ENCODE measurements at places on chromosomes 16 and 17. TPM values are rescaled to one million over a fixed set of nuclear protein-coding genes. Genes with fewer than 3 reads are reported as not detected.

NOD2 gene
- 2.9 TPM for total RNA-seq

PLA2G10 gene
- total RNA-seq = not detected

ARHGAP44 gene
- 0.10 TPM for total RNA-seq

SULT1A2 gene
- total RNA-seq = not detected

TEX14 gene
- total RNA-seq = 0.43 TPM

ICAM2 gene
- 67.0 TPM for total RNA-seq

KCNJ2 gene
- not detected for total RNA-seq

PRSS27 gene
- total RNA-seq = 0.84 TPM

TOP2A gene
- 12.0 TPM for total RNA-seq

LCAT gene
- 8.1 TPM for total RNA-seq

SCGB1C2 gene
- not detected for total RNA-seq

RHBDL3 gene
- 0.16 TPM for total RNA-seq

SNTB2 gene
- total RNA-seq = 15.5 TPM

XAF1 gene
- 7.8 TPM for total RNA-seq

PRAC2 gene
- total RNA-seq = not detected

TBC1D26 gene
- total RNA-seq = not detected

SP2 gene
- 25.6 TPM for total RNA-seq

FAM171A2 gene
- total RNA-seq = 0.33 TPM

MARCHF10 gene
- not detected for total RNA-seq

C16orf89 gene
- not detected for total RNA-seq

BTBD17 gene
- not detected for total RNA-seq

ACSM3 gene
- total RNA-seq = 4.6 TPM

POLR2A gene
- total RNA-seq = 188 TPM

NAGS gene
- 0.52 TPM for total RNA-seq

HID1 gene
- total RNA-seq = 2.1 TPM

SLC26A11 gene
- 15.8 TPM for total RNA-seq

CD7 gene
- 256 TPM for total RNA-seq

TBC1D3E gene
- total RNA-seq = not detected

SLC38A10 gene
- 58.6 TPM for total RNA-seq

PIRT gene
- not detected for total RNA-seq

STX1B gene
- 0.69 TPM for total RNA-seq

HNF1B gene
- 0.16 TPM for total RNA-seq

KIF19 gene
- not detected for total RNA-seq

THRA gene
- 10.3 TPM for total RNA-seq

TERF2IP gene
- total RNA-seq = 133 TPM

RDM1 gene
- not detected for total RNA-seq

PRSS33 gene
- total RNA-seq = not detected

KRTAP3-3 gene
- not detected for total RNA-seq

NECAB2 gene
- not detected for total RNA-seq

CRHR1 gene
- total RNA-seq = not detected

CORO1A gene
- 832 TPM for total RNA-seq

ZFP3 gene
- total RNA-seq = 2.2 TPM

SPN gene
- 39.9 TPM for total RNA-seq

CPHXL2 gene
- not detected for total RNA-seq

APOBR gene
- total RNA-seq = 2.7 TPM

MLYCD gene
- total RNA-seq = 1.9 TPM

MEOX1 gene
- total RNA-seq = 0.35 TPM

MSLN gene
- not detected for total RNA-seq

SLC12A3 gene
- not detected for total RNA-seq

KREMEN2 gene
- 0.11 TPM for total RNA-seq

ADAD2 gene
- 0.10 TPM for total RNA-seq
